Activated B cell treated with CpG ODN at 0.5 μM for 24 hours (primary cell): ENCODE measurements at places on chromosomes 1 and 21. TPM values are rescaled to one million over a fixed set of nuclear protein-coding genes. Genes with fewer than 3 reads are reported as not detected.

Gene AADACL4
- not detected in 2 replicates for total RNA-seq

Gene ANKRD45
- not detected in 2 replicates for total RNA-seq

Gene USP48
- 86.3 and 97.3 TPM in 2 replicates for total RNA-seq

Gene GPR25
- total RNA-seq: 0.86 and 1.6 TPM in 2 replicates

Gene CNR2
- total RNA-seq: 44.5 and 51.0 TPM in 2 replicates

Gene GAS5
- 701 and 722 TPM in 2 replicates for total RNA-seq

Gene FASLG
- not detected in 2 replicates for total RNA-seq

- no peaks in the 10 kb centered on the region for H3K36me3 ChIP-seq
- H3K27me3 ChIP-seq: peaks cover 2% of the 10 kb centered on the region
- H3K4me3 ChIP-seq: no peak overlapping the region
- H3K4me1 ChIP-seq: peaks cover 10% of the 10 kb centered on the region
These were observed 23.1 kb upstream of the MYSM1 start for GRCh38 chr1:58722967-58723366.

DNA sequence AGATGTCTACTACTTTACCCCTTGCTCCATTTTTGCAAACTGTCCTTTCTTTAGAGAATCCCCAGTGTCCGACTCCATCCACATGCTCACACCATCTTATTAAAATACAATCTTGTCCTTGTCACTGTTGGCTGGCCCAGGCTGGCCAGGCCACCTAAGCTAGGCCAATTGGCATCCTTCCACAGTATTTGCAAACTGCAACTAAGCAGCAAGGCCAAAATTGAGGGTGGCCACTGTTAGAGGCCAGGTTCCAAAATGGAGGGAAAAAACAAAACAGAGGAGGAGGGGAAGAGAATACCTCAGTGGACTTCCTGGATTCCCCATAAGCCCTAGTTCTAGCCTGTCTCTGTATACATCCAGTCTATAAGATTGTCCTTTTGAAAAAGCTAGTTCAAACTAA is 4.3 kb downstream of the FAM89A start:
- no peak overlapping the region for H3K4me3 ChIP-seq
- peaks cover 4% of the 10 kb centered on the region for H3K27me3 ChIP-seq
- no peak overlapping the region for H3K27ac ChIP-seq
- no peak for DNase-seq

DNA sequence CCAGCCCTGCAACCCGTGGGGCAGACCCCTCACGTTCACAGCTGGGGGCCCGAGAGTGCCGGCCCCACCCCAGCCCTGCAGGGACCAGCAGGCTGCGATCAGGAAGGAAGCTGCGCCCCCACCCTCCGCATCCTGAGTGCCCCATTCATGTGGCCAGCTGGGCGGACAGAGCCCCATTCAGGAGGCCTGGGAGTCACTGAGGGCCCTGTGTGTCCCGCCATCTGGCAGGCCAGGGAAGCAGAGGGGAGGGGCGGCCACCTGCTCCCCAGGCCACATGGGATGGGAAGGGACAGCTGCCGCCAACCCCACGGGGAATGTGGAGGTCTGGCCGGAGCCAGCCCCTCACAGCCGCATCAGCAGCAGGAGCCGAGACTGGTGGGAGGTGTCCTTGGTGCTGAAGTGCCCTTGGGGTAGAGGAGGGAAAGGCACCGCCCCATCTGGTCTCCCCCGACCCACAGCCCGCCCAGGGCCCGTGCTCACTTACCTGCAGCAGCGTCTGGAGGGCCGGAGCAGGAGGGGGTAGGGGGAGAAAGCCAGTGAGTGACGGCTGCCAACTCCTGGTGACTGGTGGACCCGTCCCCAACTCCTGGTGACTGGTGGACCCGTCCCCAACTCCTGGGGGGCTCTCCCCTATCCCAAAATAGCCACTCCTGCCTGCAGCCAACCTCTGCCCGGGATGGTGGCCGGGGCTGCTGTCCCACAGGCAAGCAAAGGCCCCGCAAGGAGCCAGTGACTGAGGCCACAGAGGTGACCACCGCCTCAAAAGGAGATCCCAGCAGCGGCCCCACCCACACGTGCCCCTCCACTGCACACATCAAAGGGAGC is 8.7 kb downstream of the ACAP3 start:
- peaks cover 3% of the 10 kb centered on the region for H3K4me1 ChIP-seq
- DNase-seq: no peak
- H3K4me3 ChIP-seq: no peak overlapping the region
- no peaks in the 10 kb centered on the region for H3K36me3 ChIP-seq
- no peak overlapping the region for H3K27ac ChIP-seq

DNA sequence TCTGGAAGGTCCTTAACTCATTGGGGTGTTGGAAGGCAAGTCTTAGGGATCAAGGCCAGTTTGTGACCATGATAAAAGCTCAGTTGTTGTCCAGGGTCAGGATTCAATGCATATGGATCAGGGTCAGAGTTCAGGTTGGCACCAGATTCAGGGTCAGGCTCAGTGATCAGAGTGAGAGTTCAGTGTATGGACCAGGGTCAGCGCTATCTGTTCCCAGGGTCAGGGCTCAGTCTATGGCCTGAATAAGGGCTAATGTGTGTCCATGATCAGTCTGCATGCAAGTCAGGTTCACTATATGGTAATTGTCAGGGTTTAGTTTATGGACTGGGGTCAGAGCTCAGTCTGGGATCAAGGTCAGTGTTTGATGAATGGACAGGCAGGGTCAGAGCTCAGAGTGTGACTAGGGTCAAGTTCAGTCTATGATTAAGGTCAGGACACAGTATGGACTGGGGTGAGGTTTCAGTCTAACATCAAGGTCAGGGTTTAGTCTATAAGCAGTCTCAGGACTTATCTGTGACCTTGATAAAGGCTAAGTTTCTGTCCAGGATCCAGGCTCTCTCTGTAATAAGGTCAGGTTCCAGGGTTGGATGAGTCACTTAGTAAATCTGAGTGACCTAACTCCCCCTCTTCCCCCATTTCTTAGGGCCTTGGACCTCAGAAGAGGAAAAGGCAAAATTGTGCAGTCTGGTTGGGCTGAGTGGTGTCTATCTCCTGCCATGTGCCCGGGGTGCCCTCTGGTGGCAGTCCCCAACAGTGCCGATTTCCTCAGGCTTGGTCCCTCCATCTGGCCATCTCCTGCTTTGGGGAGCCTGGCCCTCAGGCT is 23.8 kb downstream of the KNCN start:
- peaks cover 1% of the 10 kb centered on the region for H3K4me1 ChIP-seq
- peaks cover 61% of the 10 kb centered on the region for H3K27me3 ChIP-seq
- peak; percentile 51 for DNase-seq
- no peaks in the 10 kb centered on the region for H3K36me3 ChIP-seq
- no peak overlapping the region for H3K27ac ChIP-seq

DNA sequence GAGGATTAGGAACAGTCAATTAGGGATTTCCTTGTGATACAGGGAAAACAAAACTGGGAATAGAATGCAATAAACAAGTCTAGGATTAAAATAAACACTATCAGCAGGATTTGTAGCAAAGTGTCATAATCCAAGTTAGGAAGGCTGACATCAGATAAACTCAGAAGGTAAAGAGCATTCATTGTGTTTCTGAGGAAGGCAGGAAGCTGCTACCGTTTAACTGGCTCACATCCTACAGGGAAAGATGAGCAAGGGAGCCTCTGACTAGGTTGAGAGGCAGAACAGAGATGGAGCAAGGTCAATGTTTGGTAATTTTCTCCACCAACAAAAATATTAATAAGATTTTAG is 124.7 kb downstream of the POU2F1 start:
- H3K27me3 ChIP-seq: no peaks in the 10 kb centered on the region
- no peak for DNase-seq
- no peak overlapping the region for H3K27ac ChIP-seq
- peaks cover 15% of the 10 kb centered on the region for H3K36me3 ChIP-seq

DNA sequence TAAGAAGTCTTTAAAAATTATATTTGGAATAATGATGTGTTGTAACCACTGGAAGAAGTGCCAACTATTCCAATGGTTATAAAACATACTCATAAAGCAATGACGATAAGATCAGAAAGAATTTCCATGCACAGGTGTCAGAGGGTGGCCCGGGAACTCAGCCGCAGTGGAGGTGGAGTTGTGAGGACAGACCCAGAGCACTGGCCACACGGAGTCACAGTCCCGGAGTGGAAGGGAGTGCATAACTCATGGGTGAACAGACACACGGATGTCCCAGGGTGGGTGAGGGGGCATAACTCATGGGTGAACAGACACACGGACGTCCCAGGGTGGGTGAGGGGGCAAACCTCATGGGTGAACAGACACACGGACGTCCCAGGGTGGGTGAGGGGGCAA is 2.5 kb downstream of the KRTAP10-4 start:
- H3K36me3 ChIP-seq: no peaks in the 10 kb centered on the region
- no peak overlapping the region for H3K4me3 ChIP-seq
- no peaks in the 10 kb centered on the region for H3K4me1 ChIP-seq
- H3K27ac ChIP-seq: no peak overlapping the region
- no peak for DNase-seq
- peaks cover 25% of the 10 kb centered on the region for H3K27me3 ChIP-seq

GRCh38 chr1:207077470-207078377 is 10.9 kb upstream of the C4BPB start:
- no peak overlapping the region for H3K4me3 ChIP-seq
- no peaks in the 10 kb centered on the region for H3K27me3 ChIP-seq
- no peaks in the 10 kb centered on the region for H3K4me1 ChIP-seq
- DNase-seq: no peak

- no peaks in the 10 kb centered on the region for H3K4me1 ChIP-seq
- no peak overlapping the region for H3K27ac ChIP-seq
- H3K27me3 ChIP-seq: peaks cover 14% of the 10 kb centered on the region
- no peak overlapping the region for H3K4me3 ChIP-seq
- H3K36me3 ChIP-seq: no peaks in the 10 kb centered on the region
- no peak for DNase-seq
These were observed 13.1 kb downstream of the PGBD5 start for GRCh38 chr1:230413061-230413460.

- peaks cover 30% of the 10 kb centered on the region for H3K4me1 ChIP-seq
- H3K4me3 ChIP-seq: peak overlapping the region; percentile 81
- peaks cover 14% of the 10 kb centered on the region for H3K36me3 ChIP-seq
- peak overlapping the region; percentile 70 for H3K27ac ChIP-seq
- peak; percentile 61 for DNase-seq
These were observed 11.4 kb upstream of the PHLDA3 start for GRCh38 chr1:201480231-201481003.

- peak overlapping the region; percentile 88 for H3K27ac ChIP-seq
- peaks cover 65% of the 10 kb centered on the region for H3K4me1 ChIP-seq
- peak overlapping the region; percentile 81 for H3K4me3 ChIP-seq
- no peaks in the 10 kb centered on the region for H3K27me3 ChIP-seq
These were observed 2.2 kb downstream of the NRIP1 start for GRCh38 chr21:15062606-15062965.

- H3K27me3 ChIP-seq: no peaks in the 10 kb centered on the region
- H3K36me3 ChIP-seq: no peaks in the 10 kb centered on the region
- no peak overlapping the region for H3K4me3 ChIP-seq
- no peak for DNase-seq
These were observed 11.9 kb upstream of the CBR3 start for GRCh38 chr21:36122977-36123376.

DNA sequence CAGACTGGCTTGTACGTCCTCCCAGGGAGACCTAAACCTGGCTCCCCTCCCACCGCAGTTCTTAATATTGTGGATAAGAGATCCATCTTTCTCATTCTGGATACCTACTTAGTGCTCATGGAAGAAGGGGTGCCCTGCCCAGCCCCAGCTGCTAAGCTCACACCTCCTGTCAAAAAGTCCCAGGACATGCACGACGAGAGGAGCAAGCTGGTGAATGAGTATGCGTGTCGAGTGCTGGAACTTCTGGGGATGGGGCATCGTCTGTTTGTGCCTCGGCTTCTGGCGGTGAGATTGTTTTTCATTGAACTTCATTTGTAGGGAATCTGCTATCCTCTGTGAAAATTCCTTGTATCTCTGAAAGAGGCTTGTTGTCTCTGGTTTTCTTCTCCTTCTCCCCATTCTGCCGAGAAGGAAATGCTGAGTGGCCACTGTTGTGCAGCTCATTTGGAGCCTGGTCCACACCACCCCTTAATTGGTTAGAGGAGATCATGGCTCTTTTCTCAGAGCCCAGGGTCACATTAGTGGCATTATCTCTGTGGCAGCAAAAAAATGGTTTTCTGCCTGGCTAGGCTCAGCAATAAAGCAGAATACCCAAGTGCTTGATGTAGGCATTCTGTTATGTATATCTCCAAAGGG is 199.4 kb upstream of the CACYBP start:
- no peaks in the 10 kb centered on the region for H3K27me3 ChIP-seq
- no peaks in the 10 kb centered on the region for H3K36me3 ChIP-seq
- no peak overlapping the region for H3K27ac ChIP-seq

GRCh38 chr1:44377925-44378784 is 23.1 kb upstream of the ERI3 start:
- no peaks in the 10 kb centered on the region for H3K4me1 ChIP-seq
- no peak for DNase-seq
- H3K36me3 ChIP-seq: no peaks in the 10 kb centered on the region
- no peak overlapping the region for H3K27ac ChIP-seq
- peaks cover 2% of the 10 kb centered on the region for H3K27me3 ChIP-seq

DNA sequence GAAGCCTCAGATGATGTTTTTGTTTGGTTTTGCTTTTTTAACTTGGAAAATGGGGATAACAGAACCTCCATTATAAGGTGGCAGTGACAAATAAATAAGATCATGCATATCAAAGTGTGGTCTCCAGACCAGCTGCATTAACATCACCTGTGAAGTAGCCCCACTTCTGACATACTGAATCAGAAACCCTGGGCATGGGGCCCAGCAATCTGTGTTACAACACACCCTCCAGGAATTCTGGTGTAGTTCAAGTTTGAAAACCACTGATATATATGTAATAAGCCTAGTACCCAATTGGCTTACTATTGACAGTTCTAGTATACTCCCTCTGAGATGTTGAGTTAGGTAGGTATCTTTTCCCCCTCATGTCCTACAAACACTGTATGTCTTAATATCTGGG is 24.1 kb upstream of the RNF19B start:
- peaks cover 67% of the 10 kb centered on the region for H3K4me1 ChIP-seq
- H3K4me3 ChIP-seq: no peak overlapping the region
- no peaks in the 10 kb centered on the region for H3K27me3 ChIP-seq
- H3K27ac ChIP-seq: peak overlapping the region; percentile 65
- H3K36me3 ChIP-seq: no peaks in the 10 kb centered on the region

DNA sequence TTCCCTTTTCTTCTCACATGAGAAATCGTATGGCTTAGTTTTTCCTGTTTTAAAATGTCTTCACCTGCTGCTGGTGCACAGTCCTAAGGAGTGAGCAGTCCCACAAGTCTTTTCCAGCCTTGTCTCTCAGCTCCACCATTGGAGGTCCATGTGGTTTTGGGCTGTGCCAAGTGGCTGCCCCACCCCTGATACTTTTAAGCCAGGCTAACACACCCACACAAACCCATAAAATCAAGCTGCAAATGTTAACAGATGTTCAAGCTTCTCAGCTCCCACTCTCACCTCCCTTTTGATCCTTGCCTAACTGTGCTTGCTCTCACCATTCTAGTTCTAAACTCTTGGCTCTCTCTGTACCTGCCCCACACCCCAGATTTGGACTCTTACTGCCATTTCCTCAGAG is 74.5 kb upstream of the COL24A1 start:
- no peak for DNase-seq
- no peaks in the 10 kb centered on the region for H3K27me3 ChIP-seq
- no peak overlapping the region for H3K27ac ChIP-seq
- no peak overlapping the region for H3K4me3 ChIP-seq
- H3K36me3 ChIP-seq: no peaks in the 10 kb centered on the region
- no peaks in the 10 kb centered on the region for H3K4me1 ChIP-seq

DNA sequence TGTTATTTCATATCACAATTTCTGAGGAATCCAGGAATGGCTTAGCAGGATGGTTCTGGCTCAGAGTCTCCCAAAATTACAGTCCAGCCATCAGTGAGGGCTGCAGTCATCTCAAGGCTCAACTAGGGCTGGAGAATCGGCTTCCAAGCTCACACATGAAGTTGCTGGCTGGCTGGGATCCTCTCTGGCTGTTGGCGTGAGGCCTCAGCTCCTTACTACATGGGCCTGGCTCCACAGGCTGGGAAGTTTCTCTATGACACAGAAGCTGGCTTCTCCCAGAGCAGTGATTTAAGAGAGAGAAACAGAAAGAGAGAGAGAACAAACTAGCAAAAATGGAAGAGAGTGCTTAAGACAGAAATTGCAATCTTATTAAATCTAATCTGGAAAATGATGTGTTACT is 38.8 kb upstream of the RGS8 start:
- H3K36me3 ChIP-seq: no peaks in the 10 kb centered on the region
- H3K27me3 ChIP-seq: no peaks in the 10 kb centered on the region
- H3K4me3 ChIP-seq: no peak overlapping the region
- DNase-seq: no peak
